Fibroblast of skin of abdomen (primary cell): ENCODE measurements at places on chromosomes 2 and 18.

GRCh38 chr2:238493880-238494572 is 67.3 kb downstream of the ASB1 start:
- DNase-seq = no peak

- DNase-seq = no peak
Measured at GRCh38 chr2:169050476-169051240, 18.7 kb upstream of the DHRS9 start.

- no peak for DNase-seq
Measured at GRCh38 chr2:181250691-181251090, 206.5 kb upstream of the ITGA4 start.

GRCh38 chr2:96391153-96391827 is 55.7 kb downstream of the NCAPH start:
- no peak for DNase-seq

- no peak for DNase-seq
Measured at GRCh38 chr18:77119101-77119850, 13.3 kb downstream of the MBP start.
